ENCODE measurements at places on chromosomes 6 and 20. TPM values are rescaled to one million over a fixed set of nuclear protein-coding genes. Genes with fewer than 3 reads are reported as not detected.

GRCh38 chr6:153804755-153805330 is 234.2 kb upstream of the OPRM1 start:
- no peak overlapping the region for H3K4me3 ChIP-seq
- no peak for DNase-seq
- no peaks in the 10 kb centered on the region for H3K36me3 ChIP-seq
- H3K27me3 ChIP-seq = no peaks in the 10 kb centered on the region
- H3K4me1 ChIP-seq = no peaks in the 10 kb centered on the region

GRCh38 chr6:42532038-42532669 is 31.7 kb upstream of the UBR2 start:
- H3K36me3 ChIP-seq = no peaks in the 10 kb centered on the region
- H3K4me1 ChIP-seq = no peaks in the 10 kb centered on the region
- no peak overlapping the region for H3K4me3 ChIP-seq
- DNase-seq = peak; percentile 69

DNA sequence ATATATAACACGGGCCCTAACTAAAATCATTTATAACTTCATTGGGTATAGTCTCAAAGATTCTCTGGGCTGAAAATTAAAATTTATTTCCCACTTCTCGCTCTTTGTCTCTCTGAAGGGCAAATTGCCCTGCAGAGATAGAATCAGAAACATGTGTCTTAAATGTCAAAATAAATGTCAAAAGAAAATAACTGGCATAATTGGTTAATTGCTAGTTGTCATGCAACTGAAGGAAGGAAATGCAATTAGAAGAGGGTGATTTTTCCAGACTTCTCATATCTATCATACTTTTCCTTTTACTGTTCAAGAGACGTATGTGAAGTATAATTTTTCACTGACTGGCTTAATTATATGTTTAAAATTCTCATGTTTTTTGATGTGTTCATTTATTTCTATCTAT is 80.3 kb upstream of the HMGCLL1 start:
- no peak for DNase-seq
- H3K36me3 ChIP-seq = no peaks in the 10 kb centered on the region
- no peak overlapping the region for H3K27ac ChIP-seq
- H3K4me1 ChIP-seq = no peaks in the 10 kb centered on the region
- no peaks in the 10 kb centered on the region for H3K27me3 ChIP-seq

GRCh38 chr6:39197521-39197920 is 31.8 kb downstream of the KCNK5 start:
- H3K27ac ChIP-seq = no peak overlapping the region
- no peak overlapping the region for H3K4me3 ChIP-seq
- H3K27me3 ChIP-seq = no peaks in the 10 kb centered on the region
- no peaks in the 10 kb centered on the region for H3K36me3 ChIP-seq
- no peak for DNase-seq

GRCh38 chr6:118316796-118317384 is 231.2 kb upstream of the PLN start:
- no peak for DNase-seq
- H3K36me3 ChIP-seq = no peaks in the 10 kb centered on the region
- no peak overlapping the region for H3K27ac ChIP-seq
- no peak overlapping the region for H3K4me3 ChIP-seq
- H3K4me1 ChIP-seq = no peaks in the 10 kb centered on the region
- no peaks in the 10 kb centered on the region for H3K27me3 ChIP-seq

- DNase-seq = no peak
- no peak overlapping the region for H3K4me3 ChIP-seq
- peaks cover 5% of the 10 kb centered on the region for H3K36me3 ChIP-seq
- no peaks in the 10 kb centered on the region for H3K27me3 ChIP-seq
- H3K27ac ChIP-seq = no peak overlapping the region
Observed at GRCh38 chr6:80268865-80269730, 162.6 kb downstream of the BCKDHB start.

GRCh38 chr6:155301867-155302266 is 12.4 kb downstream of the TFB1M start:
- no peaks in the 10 kb centered on the region for H3K27me3 ChIP-seq
- no peak overlapping the region for H3K27ac ChIP-seq
- no peaks in the 10 kb centered on the region for H3K4me1 ChIP-seq
- no peak overlapping the region for H3K4me3 ChIP-seq

The MDFI gene
- total RNA-seq = not detected

The EYS gene
- total RNA-seq = not detected

The FBXL4 gene
- total RNA-seq = 12.3 TPM

The C20orf173 gene
- total RNA-seq = not detected

The GJA1 gene
- not detected for total RNA-seq

The ADGRF5 gene
- not detected for total RNA-seq
